Right forelimb (tissue), 1 donor: ENCODE measurements at places on chromosomes 1 and 21.
A peak's percentile ranks its signal among the peaks of the same experiment; 100 is the strongest.

DNA sequence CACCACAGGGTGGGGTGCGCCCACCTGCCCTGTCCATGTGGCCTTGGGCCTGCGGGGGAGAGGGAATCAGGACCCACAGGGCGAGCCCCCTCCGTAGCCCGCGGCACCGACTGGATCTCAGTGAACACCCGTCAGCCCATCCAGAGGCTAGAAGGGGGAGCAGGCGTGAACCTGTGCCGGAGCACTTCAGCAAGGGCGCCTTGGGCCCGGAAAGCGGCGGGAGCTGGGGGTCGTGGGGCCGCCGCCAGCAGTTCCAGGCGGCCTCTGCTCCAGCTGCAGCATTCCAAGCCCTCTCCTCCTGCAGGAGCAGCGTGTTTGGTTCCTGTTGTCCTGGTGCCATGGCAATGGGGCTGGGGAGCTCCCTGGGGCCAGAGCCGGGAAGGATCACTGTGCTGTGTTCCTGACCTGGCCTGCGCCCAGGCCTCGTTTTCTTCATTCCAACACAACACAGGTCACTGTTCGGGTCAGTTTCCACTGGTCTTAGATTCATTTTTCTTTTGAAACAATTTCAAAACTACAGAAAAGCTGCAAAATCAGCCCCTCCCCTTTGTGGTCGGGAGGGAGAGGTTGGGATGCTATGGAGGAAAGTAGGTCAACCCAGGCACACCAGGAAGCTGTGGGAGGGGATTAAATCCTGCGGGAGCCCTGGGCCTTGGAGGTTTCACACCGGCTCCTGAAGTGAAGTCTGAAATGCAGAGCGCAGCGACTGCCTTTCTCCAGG is 18.8 kb downstream of the SLX9 start:
- peak; percentile 91 for DNase-seq

GRCh38 chr1:2127187-2128145 is 67.1 kb downstream of the FAAP20 start:
- DNase-seq, result no peak

- no peak for DNase-seq
These were observed 79.2 kb upstream of the CDC42BPA start for GRCh38 chr1:227397354-227397978.

DNA sequence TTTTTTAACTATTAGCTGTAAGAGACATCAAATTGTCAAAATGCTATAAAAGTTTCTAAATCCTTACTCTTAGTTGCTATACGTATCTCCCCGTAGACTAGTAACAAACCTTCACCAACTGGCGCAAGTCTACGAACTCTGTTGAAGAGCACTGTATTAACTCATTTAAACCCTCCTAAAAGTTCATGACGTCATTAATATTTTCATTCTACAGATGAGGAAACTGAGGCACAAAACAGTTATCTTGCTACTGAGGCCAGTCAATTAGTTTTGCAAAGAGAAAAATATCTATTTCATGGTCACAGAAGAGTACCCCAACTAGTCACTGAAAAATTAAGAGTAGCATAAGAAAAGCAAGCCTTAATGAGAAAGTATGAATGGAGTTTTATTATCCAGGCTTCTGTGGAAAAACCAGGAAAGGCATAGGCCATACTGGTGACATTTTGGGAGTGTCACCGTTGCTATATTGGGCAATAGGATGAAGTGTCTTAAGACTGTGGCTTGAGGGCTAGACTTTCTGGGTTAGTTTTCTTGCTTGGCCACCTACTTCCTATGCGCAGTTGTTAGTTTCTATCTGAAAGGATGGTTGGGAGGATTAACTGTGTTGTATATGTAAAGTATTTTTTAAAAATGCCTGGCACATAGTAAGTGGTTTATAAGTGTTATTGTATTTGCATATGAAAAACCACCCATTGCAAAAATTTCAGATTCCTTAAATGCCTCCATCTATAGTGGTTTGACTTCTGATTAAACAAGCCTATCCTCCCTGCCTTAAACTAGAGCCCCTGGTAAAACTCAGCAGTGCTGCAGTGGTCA is 52.4 kb upstream of the SYT14 start:
- no peak for DNase-seq

DNA sequence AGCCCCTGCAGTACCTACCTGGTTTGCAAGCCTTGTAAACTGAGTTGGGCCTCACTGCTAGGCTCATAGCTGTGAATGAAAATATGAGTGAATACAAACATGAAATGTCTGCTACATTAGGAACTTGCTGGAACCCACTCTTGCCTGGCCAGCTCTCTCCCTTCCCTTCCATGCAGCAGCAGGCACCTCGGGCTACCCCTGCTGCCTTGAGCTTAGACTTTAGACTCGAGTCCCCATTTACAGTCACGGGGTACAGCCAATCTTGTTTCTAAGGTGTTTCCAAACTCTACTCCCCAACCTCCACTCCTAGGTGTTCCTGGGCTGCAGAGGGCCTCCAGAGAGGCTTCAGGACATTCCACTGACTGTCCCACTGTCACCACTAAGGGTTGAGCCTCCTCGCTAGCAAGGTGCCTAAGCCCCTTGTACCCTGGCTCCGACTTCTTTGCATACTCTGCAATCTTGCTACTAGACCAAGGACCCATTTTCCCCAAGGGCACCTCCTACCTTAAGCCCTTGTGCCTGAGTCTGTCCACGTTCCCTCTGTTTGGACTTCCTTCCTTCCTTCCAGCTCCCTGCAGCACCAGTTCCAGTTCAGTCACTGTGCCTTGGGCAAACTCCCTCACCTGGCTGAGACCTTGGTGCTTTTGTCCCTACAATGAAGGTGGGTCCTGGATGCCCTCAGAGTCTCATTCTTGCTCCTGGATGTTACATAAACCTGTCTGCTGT is 36.9 kb downstream of the CDK18 start:
- no peak for DNase-seq

- DNase-seq, result no peak
These were observed 2.5 kb downstream of the C1QC start for GRCh38 chr1:22645931-22646330.

DNA sequence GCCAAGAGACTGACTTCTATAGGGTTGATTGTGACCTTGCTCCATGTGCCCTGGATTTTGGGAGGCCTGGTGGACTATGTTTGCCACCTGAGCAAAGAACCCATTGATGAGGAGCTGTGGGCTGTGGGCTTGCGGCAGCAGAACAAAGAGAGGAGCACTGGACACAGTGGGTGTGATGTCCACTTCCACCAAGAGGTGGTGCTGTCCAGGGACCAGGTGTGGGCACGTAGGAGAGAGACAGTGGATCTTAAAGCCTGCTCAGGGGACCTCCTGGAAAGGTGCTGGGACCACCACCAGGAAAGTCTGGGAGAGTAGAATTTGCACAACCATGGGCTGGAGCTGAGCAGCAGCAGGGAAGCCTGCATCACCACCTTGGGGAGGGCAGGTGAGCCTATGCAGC is 106.7 kb upstream of the ETS2 start:
- DNase-seq, result no peak

DNA sequence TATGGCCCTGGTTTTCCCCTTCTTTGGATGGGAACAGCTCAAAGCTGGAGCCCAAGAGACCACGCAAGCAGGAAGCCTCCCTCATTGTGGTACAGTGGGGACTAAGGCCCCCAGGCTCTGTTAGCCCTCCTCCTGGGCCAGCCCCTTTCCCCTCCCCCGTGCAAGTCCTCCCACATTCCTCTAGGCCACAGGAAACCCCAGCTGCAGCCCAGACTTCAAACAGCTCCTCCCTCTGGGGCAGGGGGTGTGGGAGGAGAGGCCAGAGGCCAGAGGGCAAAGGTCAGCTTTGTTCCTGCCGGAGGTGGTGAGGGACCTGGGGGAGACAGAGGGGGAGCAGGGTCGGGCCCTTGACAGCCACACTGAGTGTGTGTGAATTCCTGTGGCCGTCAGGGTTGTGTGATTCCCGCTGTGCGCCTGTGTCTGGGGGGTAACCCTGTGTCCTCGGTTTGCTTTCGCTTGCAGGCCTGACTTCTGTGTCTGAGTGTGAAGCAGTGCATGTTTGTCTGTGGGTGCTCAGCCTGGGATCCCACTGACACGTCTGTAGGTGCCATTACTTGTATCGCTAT is 3.4 kb upstream of the AHDC1 start:
- DNase-seq, result peak; percentile 45

DNA sequence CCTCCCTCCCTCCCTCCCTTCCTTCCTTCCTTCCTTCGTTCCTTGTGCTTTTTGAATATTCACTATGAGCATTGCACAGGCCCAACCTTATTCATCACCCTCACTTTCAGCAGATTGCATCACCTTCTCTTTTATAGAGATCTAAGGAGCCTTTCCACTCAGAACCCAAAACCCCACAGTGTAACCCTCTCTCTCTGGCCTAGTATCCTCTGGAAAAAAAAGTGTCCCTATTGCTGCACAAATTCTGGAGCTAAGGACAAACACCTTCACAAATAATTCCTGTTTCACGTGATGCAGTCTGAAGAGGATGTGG is 25.6 kb downstream of the OR10J5 start:
- DNase-seq, result no peak

DNA sequence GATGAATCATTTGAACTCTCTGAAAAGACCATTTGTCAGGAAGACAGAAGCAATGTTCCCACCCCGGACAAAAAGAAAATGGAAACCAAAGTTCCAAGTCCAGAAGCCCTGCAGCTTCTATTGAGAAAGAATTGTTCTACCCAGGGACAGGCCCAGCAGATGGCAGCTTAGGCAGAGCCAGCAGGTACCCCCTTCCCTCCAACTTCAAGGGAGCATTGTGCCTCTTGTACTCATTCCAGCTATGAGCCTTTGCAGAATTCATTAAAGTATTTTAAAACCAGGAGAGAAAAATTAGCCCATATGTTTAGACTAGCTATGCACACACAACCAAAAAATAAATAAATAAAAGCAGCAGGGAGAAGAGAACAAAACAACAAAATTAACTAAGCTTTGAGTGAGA is 85.2 kb upstream of the KCND3 start:
- DNase-seq, result no peak
